ENCODE measurements at places on chromosomes 16 and 17.

GRCh38 chr17:42111871-42112551 lies 503 bp downstream of the DHX58 start:
- DNase-seq = peak; percentile 34

DNA sequence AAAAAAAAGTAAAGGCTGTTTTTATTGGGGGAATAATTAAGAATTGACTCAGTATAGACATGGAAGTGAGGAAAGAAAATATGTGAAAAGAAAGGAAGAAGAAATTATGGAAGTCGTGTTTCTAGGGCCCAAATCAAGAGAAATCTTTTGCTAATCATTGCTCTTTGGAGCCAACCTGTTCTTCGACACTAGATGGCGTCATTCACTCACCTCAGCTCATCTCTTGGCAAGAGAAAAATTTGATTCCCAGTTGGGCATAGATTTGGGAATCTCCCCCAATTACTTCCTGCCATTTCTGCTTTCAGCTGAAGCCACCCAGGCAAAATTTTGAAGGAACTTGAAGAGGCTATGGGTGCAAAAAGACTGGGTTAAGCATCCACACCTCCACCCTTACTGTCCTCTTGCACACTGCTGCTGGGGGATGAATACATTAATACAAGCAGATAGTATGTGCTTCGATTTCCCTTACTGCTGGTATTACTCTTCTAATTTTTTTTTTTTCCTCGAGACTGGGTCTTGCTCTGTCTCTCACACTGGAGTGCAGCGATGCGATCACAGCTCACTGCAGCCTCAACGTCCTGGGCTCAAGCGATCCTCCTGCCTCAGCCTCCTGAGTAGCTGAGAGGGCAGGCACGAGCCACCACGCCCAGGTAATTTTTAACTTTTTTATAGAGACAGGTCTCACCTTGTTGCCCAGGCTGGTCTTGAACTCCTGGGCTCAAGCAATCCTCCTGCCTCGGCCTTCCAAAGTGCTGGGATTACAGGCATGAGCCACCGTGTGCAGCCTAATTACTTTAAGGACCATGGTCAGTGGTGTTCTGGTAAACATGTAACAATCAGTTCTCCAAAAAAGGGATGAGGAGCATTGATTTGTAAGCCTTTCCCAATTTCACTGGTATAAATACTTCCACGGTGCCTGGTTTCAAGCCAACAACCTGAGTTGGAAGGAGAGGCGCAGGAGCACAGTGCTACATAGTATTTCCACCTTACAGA lies 13.5 kb downstream of the PSMD7 start:
- DNase-seq = no peak

DNA sequence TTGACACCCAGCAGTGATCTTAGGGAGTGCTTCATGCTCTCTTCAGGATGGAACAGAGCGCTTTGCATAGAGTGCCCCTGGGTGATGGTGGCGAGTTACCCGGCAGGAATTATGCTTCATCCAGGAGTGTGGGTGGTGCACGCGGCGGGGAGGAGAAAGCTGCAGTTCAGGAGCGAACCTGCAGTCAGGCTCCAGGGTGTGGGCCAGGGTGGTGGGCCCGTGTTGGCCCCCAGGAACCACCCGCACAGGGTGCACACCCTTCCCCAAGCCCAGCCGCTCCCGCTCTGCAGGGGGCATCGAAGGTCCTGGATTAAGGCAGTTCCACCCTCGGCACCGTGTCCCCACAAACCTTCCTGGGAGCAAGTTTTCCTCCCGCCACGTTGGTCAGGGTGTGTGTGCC lies 3.9 kb downstream of the RAB40C start:
- DNase-seq = no peak

DNA sequence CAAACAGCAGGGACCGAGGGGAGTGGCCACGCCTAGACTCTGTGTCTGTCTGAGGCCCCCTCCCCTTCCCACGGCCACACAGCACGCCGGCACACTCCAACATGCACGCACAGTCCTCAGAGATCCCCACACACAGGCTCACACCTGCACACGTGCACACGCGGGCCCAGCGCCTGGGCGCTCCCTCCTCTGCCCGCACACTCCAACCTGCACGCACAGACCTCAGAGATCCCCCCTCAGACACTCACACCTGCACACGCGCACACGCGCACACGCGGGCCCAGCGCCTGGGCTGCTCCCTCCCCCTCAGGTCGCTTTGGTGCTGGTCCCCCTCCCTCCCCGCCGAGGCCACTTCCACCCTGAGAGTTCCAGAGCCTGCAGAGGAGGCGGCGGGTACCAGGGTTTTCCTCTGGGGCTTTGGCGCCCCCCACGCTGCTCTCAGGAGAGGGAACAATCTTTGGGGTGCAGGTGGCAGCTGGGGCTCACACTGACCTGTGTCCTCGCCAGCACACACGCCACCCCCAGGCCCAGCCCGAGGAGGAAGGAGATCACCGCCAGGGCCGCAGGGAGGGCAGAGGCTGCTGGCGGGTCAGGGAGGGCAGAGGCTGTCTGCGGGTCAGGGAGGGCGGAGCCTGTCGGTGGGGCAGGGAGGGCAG lies 1.6 kb downstream of the CD7 start:
- peak; percentile 58 for DNase-seq

GRCh38 chr16:22898874-22899348 lies 84.9 kb downstream of the HS3ST2 start:
- DNase-seq = peak; percentile 31

- DNase-seq = no peak
Measured at GRCh38 chr16:49559242-49559641, 185.6 kb downstream of the C16orf78 start.

DNA sequence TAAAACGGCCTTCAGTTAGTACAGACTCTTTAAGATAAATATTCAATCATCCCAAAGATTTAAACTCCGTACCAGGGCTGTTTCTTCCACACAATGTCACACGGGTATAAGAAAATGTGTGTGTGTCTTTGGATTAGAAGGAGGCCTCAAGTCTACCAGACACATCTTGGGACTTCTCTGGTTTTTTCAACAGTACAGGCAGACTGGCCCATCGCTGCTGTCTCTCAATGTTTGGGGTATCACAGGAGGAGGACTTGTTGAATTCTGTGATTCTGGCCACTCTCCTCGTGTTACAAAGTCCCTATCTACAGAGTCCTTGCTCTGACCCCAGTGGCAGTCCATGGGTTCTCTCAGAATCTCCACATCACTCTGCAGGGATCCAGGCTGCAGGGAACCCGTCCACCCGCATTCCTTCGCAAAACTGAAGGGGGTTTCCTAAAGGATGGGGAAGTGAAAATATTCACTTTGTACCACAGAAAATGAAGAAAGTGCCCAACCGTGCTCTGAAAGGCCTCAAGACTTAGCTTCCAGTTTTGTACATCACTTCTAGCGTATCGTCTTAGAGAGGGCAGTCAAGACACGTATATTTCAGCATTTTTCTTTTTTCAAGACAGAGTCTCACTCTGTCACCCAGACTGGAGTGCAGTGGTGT lies 373.2 kb downstream of the NPIPA8 start:
- no peak for DNase-seq

Measured in activated naive CD4-positive, alpha-beta T cell treated with anti-CD3 and anti-CD28 coated beads, Interleukin-2, amount 50 U/mL, for 16 hours (primary cell).